ENCODE measurements at places on chromosomes 4 and X.

GRCh38 chr4:78667325-78667724 is 108.8 kb upstream of the BMP2K start:
- no peak for DNase-seq

GRCh38 chr4:118918388-118918787 is 29.7 kb downstream of the SYNPO2 start:
- DNase-seq = no peak

GRCh38 chrX:13376857-13377549 is 57.1 kb upstream of the ATXN3L start:
- DNase-seq = no peak

- DNase-seq = no peak
Observed at GRCh38 chr4:183157215-183157614, 58.2 kb downstream of the WWC2 start.

DNA sequence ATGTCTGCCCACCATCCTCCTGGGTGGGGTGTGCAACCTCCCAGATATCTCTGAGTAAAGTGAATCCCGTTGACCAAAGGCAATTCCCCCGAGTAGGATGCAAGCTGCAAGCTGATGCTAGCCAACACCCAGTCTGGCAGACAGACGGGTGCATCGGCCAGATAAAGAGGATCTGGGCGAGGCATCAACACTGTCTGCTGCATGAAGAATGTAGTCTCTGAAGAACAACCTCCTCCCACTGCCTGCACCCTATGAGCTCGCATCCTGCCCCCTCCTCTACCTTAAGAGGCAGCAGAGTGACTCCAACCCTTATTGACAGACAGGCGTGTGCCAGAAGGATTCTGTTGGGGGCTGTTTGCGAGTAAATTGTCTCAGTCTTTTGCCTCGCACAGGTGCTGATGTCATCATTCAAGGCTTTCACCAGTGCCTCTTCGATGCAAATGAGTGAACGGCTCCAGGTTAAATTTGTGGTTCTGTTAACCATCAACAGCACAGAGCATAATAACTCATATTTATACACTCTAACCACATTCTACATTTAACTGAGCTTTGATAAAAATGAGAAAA is 546.9 kb downstream of the BCOR start:
- no peak for DNase-seq

DNA sequence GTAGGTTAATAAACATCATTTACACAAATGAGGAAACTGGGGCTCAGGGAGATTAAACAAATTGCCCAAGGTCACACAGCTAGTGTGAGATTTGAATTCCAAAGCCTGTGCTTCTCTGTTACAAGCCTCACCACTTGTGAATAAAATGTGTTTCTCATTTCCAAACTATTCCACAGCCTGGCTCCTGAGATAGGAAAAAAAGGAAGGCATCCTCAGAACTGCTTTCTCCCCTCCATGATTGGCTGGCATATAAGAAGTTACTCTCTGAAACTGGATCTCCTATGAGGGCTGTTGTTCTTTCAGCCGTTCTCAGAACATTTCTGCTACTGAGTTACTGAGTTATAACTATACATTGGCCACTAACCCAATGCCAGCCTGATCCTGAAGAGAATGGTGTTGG is 237.9 kb downstream of the MAML3 start:
- no peak for DNase-seq

- DNase-seq = no peak
Observed at GRCh38 chrX:134287346-134287745, 50.4 kb downstream of the CCDC160 start.

- no peak for DNase-seq
Observed at GRCh38 chr4:14241574-14241973, 614.0 kb upstream of the BOD1L1 start.

- no peak for DNase-seq
Observed at GRCh38 chr4:30028826-30029225, 691.3 kb upstream of the PCDH7 start.

GRCh38 chrX:7139202-7140081 is 8.1 kb upstream of the STS start:
- no peak for DNase-seq

DNA sequence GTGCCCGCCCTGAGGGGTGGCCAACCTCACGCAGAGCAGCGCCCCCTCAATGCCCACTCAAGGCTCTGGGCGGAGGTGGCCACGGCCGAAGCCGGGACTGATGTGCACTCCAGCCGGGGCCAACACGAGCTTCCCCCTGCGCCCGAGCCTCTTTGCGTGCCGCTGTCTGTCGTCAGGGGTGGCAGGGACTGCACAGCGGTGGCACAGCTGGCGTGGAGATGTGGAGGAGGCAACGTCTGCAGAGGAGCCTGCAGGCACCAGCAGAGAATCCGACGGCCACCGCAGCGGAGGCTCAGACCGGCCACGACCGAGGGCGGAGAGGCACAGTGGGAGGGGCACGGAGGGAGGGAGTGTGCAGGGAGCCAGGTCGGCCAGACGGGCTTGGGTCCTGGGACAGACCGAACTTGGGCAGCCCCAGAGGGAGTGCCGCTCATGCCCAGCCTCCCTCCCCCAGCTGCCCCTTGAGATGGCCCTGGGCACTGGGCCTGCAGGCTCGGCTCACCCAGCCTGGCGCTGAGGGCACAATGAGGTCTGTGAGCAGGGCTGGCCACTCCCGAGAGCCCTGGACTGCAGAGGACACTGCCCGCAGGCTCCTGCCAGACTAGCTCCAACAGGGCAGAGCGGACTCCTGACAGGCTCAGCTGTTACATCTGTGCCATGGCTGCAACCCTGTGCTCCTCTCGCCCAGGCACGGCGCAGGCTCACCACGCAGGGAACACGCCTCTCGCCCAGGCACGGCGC is 46.5 kb upstream of the CPLX1 start:
- no peak for DNase-seq

DNA sequence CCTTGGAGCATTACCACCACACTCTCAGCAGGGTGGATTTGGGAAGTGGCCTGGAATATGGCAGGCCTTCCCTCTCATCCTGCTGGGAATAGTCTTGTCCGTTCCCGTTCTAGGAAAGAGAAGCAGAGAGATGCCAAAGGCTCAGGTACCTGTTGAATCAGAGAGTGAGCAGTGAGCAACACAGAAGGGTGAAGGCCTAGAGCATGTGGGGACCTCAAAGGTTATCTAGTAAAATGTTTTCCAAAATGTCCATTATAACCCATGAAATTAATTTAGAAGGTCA is 30.8 kb downstream of the SLC16A2 start:
- DNase-seq = no peak

GRCh38 chr4:114754616-114755015 is 156.0 kb downstream of the UGT8 start:
- no peak for DNase-seq

DNA sequence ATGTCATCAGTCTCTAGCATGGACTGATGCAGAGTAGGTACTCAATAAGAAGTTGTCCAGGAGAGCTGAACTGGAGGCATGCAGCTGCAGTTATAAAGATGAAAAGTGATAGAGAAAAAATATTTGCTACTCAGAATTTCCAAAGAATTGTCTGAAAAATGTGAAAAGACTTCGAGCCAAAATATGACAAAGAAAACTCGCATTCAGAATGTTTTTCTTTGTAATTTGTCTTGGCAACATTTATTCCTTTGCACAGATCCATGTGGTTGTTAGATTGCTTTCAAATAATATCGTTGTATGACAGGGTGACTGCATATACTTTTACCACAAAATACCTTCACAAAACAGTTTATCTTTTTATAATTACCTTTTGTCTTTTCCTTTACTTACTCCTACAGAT is 128.0 kb upstream of the SLC4A4 start:
- DNase-seq = no peak

DNA sequence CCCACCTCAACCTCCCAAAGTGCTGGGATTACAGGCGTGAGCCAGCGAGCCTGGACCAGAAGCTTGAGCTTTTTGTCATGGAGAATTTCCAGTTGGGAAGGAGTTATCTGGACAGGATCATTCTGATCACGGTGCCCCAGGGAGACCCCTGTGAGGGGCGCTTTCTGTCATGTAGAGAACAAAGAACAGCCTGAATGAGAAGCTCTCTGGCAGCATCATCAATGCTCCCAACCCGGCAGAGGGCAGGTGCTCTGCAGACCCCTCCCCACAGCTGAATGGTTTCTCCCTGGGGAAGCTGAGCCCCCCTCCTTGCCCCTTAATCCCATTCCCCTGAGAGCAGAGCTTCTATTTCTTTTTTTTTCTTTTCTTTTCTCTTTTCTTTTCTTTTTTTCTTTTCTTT is 7.3 kb upstream of the CSF2RA start:
- no peak for DNase-seq

DNA sequence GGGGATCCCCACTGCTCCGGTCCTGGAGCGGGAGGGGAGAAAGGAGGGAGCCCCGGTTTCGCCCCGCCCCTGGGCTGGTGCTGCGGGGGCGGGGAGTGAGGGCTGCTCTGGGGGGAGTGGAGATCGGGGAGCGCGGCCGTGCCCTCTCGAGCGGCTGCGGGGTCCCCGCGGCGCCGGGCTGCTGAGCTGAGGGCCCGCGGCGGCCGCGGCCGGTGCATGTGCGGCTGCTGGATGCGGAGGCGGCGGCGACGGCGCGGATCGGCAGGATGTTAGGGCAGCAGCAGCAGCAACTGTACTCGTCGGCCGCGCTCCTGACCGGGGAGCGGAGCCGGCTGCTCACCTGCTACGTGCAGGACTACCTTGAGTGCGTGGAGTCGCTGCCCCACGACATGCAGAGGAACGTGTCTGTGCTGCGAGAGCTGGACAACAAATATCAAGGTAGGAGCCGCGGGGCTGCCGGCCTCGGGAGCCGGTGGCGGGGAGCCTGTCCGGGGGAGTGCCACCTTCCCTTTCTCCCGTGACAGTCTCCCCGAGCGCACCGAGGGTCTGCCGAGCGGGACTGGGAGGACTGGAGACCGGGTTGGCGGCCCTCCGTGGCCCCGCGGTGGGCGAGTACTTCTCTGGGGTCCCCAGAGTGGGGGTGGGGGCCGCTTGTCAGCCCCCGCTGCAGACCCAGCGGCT is at the start of gene ING2:
Gene ING2, plus strand, starts transcription at position 129 of the 681 bp plus-strand sequence. Its CDS starts 138 bp downstream, at position 267.
- no peak for DNase-seq

- no peak for DNase-seq
Observed at GRCh38 chrX:45842207-45842925, 641.7 kb upstream of the DIPK2B start.

DNA sequence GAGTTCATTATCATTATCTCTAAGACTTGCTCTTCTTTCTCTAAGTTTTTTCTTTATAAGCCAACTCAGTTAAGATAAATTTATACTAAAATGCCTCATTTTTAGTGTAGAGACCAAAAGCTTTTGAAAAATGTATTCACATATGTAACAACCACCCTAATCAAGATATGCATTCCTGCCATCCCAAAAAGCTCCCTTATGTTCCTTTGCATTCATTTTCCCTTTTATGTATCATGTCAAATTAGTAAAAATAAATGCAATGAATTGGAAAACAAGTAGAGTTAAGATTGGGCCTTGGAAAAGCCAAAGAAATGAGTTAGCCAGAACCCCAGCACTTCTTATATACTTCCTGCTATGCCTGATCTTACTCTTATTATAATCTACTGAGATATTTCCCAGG is 62.2 kb downstream of the NPY2R start:
- no peak for DNase-seq

DNA sequence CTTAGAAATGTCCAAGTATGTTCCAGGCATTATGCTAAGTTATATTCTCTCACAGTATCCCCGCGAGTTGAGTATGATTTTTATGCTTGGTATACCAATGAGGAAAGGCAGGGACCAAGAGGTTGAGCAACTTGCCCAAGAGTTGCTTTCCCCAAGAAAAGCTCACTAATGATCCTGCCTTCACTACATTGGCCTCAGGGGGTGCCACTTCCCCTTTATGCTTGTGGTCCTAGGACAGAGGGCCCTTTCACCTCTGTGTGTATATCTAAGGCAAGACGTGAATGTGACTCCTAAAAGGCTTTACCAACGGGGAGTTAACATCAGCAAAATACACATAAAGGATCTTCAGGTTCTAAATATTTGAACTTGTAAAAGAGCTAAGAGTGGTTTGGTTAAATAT is 164.4 kb upstream of the CPEB2 start:
- DNase-seq = no peak

GRCh38 chrX:6464726-6465125 is 70.2 kb downstream of the VCX3A start:
- no peak for DNase-seq

DNA sequence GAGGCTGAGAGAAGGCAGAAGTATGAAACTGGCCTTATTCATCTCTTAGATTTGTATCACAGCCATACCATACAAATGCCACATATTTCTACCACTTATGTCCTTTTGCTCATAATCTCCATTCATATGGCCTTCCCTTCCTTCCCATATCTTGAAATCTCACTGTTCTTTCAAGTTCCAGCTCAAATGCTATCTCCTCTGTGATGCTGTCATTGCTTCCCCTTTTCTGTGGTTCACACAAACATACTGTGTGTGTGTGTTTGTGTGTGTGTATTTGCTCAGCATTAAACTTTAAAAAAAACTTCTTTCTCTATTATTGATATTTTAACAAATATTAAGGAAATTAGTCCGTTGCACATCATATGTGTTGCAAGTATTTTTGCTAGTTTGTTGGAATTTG is 26.7 kb downstream of the PHKA1 start:
- DNase-seq = no peak

DNA sequence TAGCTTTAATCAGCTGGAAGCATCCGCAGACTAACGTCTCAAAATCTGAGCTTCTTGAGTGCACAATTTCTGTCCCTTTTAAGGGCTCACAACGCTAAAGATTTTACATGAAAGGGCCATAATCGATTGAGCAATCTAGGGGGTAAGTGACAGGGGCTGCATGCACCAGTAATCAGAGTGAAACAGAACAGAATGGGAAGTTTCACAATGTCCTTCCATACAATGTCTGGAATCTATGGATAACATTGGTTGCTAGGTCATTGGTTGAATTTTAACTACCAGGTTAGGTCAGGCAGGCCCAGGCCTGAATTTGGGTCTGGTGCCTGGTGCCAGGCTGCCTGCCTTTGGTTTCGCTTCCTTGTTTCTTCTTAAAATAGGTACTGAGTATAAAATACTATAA is 42.0 kb upstream of the MTMR8 start:
- no peak for DNase-seq

DNA sequence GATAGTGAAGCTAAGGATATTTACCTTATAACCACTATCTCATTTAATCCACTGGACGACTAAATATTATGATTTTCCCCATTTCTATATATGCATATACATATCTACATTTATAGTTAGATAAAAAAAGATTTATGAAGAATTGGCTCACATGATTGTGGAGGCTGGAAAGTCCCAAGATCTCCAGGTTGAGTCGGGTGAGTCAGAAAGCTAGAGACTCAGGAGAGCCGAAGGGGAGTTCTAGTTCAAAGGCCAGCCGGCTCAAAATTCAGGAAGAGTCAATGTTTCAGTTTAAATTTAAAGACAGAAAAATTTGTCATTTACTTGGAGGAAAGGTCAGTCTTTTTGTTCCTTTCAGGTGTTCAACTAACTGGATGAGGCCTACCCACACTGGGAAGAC is 158.2 kb upstream of the CPEB2 start:
- no peak for DNase-seq

All from CD4-positive, alpha-beta T cell treated with Interleukin-4 for 4 hours (primary cell).